ENCODE measurements at places on chromosomes 12 and 14. TPM values are rescaled to one million over a fixed set of nuclear protein-coding genes. Genes with fewer than 3 reads are reported as not detected.

MMP14 gene
- 6.9 TPM for total RNA-seq

STYK1 gene
- 2.9 TPM for total RNA-seq

DNA sequence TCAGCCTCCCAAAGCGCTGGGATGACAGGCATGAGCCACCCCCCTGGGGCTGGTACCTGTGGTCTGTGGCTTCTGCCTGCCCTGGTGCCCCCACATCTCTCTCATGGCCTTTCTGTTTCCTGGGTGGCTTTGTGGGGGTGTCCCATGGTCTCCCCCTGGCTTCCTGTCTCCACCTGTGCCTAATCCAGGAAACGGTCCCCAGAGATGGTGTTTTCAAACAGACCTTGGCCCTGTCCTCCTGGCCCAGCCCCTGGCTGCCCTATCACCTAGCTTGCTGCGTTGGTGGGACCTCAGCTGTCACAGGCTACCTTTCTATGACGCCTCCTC lies 18.1 kb downstream of the MEG3 start:
- no peak for DNase-seq

DNA sequence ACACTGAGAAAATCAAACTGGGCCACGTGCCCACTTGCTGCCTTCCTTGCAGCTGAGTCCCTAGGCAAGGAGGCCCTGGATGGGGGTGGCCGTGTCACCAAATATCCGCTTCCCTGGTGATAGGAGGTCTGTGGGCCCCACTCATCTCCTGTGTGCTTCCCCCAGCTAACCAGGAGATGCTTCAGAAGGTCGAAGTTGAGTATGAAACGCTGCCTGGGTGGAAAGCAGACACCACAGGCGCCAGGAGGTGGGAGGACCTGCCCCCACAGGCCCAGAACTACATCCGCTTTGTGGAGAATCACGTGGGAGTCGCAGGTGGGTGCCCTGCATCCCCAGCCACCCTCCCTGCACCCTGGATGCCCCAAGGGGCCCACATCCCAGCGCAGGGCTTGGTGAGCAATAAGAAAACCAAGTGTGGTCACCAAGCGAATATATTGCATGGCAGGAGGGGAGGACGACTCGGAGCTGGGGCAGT lies 6.8 kb upstream of the SIVA1 start:
- DNase-seq, result no peak

- no peak for DNase-seq
These were observed 1.1 kb downstream of the JAG2 start for GRCh38 chr14:105167303-105168092.

Data from frontal cortex (tissue), 4 donors.